Kidney glomerular epithelial cell (primary cell): ENCODE measurements at places on chromosomes 3 and 15.

DNA sequence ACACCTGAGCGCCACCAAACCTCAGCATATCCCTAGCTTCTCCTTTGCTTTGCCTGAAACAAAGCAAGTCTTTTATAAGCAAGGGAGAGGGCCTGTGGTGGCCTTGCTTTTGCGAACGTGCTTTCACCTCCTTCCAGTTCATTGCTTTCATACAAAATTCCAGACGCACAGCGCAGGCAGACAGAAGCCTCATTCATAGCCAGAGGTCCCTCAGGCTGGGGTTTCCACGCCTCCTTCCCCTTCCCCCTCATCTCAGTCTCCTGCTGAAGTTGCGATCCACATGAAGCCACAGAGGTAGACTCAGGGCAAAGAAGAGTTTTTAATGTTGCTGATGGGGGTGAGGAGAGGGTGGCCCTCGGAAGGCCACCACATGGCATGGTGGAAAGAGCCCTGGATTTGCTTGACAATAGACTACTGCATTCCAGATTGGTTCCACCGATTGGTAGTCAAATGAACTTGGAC, 59.4 kb upstream of the FLNB start:
- DNase-seq = no peak

- no peak for DNase-seq
Measured at GRCh38 chr3:123084192-123084591, 17.4 kb downstream of the PDIA5 start.

GRCh38 chr15:45429941-45430792, 51.8 kb upstream of the GATM start:
- peak; percentile 15 for DNase-seq

DNA sequence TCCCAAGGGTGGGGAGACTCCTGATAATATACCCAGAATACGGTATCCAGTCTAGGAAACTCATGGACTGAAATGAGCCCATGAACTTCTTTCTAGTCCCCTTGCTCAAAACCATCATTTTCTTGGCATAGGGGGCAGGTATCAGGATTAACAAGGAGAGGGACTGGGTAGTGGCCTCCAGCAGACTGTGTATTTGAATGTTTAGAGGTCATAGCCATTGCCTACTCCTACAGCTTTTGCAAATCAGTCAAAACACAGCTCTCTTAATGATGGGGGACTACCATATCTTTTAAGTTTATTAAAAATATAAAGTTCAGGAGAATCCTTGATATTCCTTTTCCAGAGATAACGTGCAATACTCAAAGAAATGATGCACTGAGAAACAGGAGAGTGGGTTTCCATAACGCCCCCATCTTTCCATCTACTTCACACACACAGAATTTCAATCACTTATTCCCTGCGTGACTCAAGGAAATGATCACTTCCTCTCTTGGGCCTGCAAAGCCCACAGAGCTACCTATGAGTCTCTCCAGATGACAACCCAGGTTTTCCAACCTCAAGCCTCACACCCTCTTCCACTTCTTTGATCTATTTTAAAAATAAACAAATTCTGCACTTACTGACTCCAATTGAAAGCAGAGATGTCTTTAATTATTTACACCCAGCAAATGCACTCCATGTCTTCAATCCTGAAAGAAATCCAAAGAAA, 584.0 kb upstream of the LMCD1 start:
- no peak for DNase-seq

DNA sequence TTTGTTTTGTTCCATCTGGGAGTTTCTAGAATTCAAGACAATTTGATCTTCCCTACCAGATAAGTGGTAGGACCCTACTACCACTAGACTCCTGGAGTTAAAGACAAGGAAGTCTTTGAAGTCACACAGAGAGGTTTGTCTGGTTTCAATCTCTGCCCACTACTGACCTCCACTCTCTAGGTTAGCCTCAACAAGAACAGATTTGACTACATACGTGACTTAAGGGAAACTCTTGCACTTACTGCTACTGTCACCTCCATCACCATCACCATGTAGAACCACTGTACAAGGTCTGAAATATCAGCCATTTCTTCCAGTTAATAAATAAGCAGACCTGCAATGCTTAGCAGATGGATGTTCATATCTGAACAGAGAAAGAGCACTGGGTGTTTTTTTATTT, 148.3 kb upstream of the ARHGEF26 start:
- DNase-seq = no peak

DNA sequence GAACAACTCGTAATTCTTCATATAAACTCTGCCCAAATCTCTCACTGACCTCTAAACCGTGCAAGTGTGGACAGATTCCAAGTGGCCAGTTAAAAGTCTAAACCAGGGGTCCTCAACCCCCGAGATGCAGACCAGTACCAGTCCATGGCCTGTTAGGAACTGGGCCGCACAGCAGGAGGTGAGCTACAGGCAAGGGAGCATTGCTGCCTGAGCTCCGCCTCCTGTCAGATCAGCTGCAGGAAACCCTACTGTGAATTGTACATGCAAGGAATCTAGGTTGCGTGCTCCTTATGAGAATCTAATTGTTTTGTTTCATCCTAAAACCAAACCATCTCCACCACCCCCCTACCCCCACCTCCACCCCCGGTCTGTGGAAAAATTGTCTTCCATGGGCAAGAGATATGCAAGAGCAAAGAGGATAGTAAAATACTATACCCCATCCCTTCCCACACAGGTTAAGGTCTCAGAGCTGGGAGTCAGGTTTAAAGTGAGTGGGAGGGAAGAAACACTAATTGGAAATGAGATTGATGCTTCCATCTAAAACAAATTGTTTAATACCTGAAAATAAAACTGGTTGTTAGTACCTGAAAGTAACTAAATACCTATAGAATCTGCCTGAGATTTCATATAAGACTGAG, 54.0 kb downstream of the POLQ start:
- no peak for DNase-seq

DNA sequence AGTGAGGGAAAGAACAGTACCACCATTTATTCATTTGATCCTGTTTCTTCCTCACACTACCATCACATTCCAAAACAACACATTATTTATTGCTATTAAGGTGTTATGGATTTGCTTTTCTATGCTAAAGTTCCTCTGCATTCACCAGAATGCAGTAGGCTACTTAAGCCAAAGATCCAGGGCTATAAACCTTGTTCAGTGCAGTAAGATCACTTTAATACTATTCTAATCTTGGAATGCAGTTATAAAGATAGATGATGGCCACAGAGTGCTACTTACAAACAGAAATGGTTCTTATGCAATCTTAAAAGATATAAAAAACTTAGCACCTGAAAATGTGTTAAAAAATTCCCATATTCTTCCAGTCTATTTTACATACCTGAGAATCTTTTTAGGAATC, 107.5 kb upstream of the TSPAN3 start:
- DNase-seq = no peak

DNA sequence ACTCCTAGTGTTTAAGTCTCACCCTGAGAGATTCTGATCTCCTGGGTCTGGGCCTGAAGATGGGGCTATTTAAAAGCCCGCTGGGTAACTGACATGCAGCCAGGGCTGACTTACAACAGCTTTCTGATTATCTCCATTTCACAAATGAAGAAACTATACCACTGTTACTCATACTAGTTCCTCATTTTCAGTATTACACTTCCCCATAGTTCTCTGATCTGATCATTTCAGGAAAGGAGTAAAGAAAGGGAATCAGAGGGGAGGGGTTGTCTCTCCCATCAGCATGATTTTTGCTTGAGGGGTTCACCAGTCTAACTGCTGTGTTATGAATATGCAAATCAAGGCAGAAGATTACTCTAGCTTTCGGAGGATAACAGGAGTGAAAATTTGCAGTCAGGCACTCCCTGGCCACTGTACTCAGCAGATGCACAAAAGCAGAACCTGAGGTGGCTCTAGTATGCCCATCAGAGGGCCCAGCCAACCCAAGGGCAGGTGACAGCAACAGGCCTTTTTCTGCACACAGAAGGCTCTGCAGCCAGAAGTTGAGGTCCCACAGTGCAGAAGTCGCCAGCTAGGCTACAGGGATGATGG, 59.4 kb downstream of the DAPK2 start:
- DNase-seq = no peak

DNA sequence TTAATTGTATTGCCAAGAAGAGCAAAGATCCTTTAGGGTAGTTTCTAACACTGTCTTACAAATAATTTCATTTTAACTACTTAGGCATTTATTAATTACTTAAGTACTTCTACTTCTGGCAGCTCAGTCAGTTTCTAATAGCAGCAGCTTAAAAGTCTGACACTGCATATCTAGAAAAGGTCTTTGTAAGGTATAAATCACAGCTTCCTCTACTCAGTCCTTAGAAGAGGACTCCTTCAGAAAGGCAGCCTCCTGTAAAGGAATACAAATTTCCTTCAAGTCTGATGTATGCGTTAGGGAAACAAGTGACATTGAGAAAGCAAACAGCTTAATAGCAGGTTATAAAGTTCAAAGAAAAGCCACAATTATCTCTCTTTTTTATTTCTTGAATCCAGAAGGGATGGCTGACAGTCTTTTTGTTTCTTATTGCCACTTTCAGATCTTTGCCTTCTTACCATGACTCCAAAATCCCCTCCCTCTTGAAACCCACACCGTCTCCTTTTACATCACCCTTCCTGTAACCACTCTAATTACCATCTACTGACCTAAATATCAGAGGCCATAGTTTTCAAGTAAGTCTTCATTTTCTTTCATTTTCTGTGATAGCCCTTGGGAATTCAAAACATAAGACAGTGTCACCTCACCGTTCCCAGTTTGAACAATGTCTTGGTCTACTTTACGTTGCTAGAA, 109.5 kb downstream of the CGGBP1 start:
- DNase-seq = no peak

DNA sequence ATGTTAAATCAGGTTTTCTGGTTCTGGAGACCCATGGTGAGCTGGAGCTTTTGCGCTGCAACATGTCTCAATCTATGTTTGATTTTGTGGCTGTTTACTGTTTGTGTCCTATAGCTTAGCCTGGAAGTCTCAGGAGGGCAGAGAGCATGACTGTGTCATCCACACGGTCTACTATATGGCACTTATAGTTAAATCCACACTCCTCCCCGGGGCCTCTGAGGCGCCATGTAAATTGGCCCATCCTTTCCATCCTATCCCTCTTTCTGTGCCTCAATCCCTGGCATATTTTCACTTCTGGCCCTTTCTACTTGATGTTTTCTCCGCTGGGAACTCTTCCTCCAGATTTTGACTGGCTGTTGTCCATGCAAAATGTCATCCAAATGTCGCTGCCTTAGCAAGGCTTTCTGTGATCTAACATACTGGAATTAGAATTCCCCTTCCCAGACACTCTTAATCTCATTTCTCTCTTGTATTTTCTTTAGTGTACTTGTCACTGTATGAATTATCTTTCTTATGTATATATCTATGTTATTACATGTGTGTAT, 560.8 kb upstream of the RGMA start:
- no peak for DNase-seq

- DNase-seq = no peak
Measured at GRCh38 chr15:88397506-88397905, 69.7 kb downstream of the MRPL46 start.

DNA sequence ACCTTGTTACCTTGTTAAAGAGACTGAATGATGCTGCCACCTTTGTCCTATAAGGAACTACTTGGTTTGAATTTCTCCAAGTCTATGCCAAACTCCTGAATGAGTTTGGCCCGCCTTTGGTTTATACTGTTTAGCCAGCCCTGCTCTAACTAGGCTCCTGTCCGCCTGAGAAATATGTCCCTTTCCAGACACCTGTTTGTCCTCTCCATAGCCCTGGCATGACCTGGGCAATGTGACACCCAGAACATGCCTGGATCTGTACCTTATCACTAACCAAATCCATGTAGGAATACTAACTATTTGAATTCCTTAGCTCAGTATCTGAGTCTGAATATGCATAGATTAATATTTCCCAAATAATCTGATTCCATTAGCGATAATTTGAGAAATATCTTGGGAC, 24.4 kb upstream of the TMC3 start:
- DNase-seq = no peak

GRCh38 chr3:168364967-168365366, 269.2 kb upstream of the GOLIM4 start:
- DNase-seq = no peak

- no peak for DNase-seq
Measured at GRCh38 chr3:157637866-157638265, 134.7 kb upstream of the VEPH1 start.

DNA sequence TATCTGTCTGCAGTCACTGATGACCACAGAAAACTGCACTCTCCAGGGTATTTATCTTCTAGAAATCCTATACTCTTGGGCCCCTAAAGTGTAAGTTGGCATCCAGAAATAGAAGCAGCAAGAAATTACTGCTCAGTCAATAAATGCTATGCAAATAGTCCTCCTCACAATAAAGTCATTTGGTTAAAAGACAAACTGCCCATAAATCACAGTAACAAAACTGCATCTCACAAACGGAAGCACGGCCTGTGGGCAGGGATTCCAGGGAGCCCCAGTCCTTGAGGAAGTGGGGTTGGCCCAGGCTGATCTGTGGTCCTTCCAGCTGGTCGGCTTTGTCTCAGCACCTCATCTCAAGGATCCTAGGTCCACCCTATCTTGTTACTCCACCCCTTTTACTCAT, 29.7 kb upstream of the SPATA12 start:
- no peak for DNase-seq

DNA sequence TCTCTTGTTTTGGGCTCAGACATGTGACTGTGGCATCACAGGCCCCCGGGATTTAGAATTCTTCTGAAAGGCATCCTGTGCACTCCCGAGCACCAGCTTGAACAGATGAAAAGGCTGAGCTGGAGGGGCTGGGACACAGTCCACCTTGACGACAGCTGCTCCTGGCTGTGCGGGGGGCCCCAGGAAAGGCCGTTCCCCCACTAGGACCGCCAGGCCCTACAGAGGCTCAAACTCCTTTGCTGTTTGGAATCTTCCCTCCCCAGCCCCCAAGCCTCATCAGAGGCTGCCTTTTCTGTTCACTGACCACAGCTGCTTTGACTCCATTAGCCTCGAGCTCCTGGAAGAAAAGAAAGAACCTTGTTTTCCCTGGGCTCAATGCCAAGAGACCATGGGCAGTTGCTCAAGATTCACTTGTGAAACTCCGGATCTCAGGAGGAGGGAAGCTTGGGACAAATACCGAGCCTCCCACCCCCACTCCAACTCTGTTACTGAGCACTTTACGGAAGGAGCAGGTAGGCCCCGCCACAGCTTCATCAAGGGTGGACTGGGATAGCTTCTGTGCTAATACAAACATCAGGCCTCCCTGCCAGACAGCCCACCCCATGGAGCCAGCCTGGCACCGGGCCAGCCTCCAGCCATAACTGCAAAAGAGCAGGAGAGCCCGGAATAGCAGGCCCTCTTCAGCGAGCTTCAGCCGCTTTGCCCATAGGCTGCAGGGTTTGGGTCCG, 15.7 kb downstream of the CIDEC start:
- peak; percentile 43 for DNase-seq

- peak; percentile 21 for DNase-seq
Measured at GRCh38 chr15:80105595-80105994, 46.1 kb downstream of the ZFAND6 start.

- no peak for DNase-seq
Measured at GRCh38 chr15:68719672-68720071, 101.0 kb downstream of the ANP32A start.

GRCh38 chr3:78353231-78353630, 1313.3 kb downstream of the ROBO2 start:
- no peak for DNase-seq

DNA sequence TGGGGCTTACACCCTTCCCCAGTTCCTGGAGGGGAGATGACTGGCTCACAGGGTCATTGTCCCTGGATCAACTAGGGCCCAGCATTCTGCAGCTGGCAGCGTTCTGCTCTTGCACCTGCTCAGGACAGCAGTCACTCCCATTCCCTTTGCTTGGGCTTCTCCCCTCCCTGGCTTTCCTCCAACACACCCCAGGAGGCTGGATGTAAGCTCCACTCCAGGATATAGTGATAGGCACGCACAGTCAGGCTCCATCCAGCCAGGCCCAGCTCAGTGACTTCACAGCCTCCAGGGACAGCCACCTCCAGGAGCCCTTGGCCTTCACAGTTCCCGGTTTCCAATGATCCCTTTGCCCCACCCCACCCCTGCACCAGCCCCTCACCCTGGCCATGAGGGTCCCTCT, 1.9 kb downstream of the SPTBN5 start:
- DNase-seq = no peak
